ENCODE measurements at places on chromosomes 2 and 18.

- DNase-seq: no peak
These were observed 89.1 kb upstream of the NOSTRIN start for GRCh38 chr2:168713325-168713724.

GRCh38 chr2:239443666-239444567, 43.1 kb upstream of the HDAC4 start:
- DNase-seq: no peak

DNA sequence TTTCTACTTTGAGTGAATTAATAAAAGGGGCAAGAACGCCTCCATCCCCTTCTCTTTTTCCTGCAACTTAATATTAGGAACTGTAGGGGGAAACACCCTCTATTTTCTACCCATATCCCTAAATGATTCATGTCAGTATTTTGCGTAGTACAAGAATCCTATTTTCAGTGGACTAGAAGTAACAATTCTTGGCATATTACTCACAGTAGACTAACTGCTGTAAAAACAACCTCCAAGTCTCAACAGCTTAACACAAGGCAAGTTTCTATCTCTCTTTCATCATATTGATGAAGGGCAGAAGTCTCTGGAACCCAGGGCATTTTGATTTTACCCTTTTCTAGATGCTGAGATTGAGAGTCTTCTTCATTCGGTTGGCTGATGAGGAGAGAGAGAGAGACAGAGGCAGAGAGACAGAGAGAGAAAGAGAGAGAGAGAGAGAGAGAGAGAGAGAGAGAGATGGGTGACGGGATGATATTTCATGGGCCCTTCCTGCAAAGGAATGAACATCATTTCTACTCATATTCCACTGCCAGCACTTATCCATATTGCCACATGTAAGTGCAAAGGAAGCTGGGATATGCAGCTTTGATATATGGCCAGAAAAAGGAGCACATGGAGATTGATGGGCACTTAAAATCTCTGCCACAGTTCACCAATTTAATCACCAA, 481.6 kb downstream of the LPIN1 start:
- DNase-seq: no peak

DNA sequence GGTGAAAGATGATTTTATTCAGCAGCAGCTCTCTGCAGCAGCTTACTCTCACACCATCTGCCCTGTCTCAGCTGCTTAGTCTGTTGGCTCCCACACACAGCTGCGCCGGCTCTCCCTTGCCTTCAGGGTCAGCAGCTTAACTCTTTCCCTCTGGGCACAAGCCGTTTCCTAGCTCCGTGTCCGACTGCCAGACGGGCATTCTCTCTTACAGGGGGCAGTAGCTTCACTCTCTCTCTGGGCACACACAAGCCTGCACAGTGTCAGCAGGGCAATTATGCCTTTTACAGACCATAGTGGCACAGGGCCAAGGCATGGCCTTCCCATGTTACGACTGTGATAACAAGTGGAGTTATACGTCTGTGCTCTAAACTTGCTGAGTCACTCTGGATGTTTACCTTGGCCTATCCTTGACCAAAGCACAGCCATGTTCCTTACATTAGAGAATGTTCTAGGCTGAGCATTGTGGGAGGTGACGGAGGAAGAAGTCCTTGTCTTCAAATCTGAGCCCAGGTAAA, 31.7 kb downstream of the PCARE start:
- DNase-seq: no peak

GRCh38 chr18:78580835-78581339, 398.7 kb upstream of the SALL3 start:
- DNase-seq: no peak

DNA sequence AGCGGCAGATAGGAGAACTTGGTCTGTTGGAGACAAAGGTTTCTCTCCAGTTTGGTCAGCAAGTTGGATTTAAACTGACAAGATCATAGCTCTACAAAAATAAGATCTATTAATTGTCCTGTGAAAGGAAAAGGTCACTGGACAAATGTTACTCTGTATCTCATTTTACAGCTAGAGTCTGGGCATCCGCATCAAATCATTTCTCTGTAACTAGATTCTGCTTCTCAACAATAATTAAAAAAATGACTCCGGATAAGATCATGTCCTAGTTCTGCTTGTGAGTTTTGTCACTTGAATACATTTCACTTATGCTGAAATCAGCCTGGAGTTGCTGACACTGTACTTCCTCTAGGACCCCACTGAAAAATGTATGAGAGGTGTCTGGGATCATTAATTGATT, 310.8 kb downstream of the ALK start:
- DNase-seq: no peak

GRCh38 chr2:74854401-74854800, 20.5 kb downstream of the HK2 start:
- DNase-seq: no peak

DNA sequence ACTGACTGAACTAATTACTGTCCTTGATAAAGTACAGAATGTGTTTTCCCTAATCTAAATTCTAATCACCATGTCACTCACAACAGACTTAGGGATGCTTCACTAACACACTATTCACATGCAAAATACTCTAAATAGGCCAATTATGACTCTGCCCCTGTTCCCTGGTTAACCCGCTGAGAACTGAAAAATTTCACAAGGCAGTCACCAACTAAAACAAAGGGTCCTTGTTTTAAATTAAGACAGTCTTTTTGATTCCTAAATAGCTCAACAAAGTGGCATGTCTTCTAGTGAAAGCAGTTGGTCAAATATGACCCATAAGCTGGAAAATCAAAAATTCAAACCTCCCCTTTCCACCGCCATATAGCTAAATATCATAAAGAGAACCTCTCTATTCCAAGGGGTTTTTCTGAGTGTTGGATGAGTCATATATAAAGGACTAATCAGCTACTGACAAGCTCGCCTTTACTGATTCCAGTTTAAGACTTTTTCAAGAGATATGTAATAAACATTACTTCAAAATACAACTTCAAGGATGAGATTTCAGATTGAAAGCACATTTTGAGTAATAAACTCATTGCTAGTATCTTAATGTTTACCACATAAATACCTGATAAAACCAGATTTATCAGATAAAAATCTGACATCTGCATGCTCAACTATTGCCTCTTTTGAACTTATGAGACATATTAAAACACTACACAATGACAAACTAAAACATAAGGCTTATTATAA, 235.8 kb downstream of the TCF4 start:
- DNase-seq: no peak

DNA sequence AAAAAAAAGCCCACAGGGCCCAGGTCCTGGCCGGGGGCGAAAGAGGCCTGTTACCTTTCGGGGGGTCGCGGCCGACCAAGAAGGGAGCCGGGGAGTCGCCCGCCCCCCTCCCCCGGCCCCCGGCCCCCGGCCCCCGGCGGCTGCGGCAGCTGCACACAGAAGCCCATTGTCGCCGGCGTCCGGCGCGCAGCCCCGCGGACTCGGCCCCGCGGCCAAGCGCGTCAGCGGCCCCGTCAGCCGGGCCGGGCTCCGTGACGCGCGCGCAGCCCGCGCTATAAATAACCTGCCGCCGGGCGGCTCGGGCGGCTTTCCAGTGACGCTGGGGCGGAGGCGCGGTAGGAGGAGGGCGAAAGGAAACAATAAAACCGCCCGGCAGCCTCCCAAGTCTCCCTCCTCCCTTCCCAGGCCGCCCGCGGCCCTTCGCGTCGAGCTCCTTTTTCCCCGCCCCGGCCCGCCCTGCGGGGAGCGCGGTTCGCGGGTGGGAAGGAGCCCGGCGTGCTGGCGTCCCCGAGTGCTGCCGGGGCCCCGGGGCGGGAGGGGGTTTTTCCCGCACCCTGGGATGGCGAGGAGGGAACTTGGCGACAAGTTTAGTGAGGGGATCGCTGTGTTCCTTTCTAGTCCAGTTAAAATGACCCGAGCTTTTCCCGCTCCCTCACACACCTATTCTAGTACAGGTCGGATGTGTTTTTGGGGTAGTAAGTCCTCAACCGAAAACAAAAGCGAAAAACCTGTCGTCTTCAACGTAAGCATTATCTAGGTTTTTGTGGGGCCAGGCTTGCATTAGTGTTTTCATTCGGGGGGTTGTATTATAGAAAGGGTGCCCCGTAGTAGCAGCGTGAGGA, 10.0 kb upstream of the NR4A2 start:
- peak; percentile 78 for DNase-seq

- no peak for DNase-seq
These were observed 158.1 kb upstream of the ZNF521 start for GRCh38 chr18:25510096-25510495.

GRCh38 chr2:40325116-40325515, 126.8 kb downstream of the SLC8A1 start:
- DNase-seq: no peak

DNA sequence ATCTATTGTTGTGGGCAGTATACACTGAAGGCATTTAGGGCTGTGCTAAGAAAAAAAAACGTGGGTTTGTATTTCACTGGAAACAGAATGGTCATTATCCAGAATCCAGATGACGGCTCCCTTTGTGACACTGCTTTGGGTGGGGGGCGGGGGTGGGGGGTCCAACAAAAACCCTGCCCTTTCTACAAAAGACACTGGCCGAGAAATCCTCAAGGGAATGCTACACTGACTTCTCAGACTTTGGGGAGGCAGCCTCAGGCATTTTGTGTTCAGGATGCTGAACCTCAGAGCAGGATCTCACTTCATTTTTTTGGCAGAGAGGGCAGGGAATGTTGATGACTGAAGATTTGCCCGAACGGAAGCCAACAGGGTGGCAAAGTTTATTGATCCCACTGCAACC, 417.1 kb downstream of the HRH4 start:
- DNase-seq: no peak

- no peak for DNase-seq
These were observed 7.7 kb upstream of the CCNT2 start for GRCh38 chr2:134910763-134911399.

- DNase-seq: no peak
These were observed 233.4 kb upstream of the CNTNAP5 start for GRCh38 chr2:123791684-123792083.

- no peak for DNase-seq
These were observed 145.1 kb upstream of the ITGB6 start for GRCh38 chr2:160345071-160345764.

GRCh38 chr2:26890341-26891000, 42.5 kb downstream of the DPYSL5 start:
- no peak for DNase-seq

DNA sequence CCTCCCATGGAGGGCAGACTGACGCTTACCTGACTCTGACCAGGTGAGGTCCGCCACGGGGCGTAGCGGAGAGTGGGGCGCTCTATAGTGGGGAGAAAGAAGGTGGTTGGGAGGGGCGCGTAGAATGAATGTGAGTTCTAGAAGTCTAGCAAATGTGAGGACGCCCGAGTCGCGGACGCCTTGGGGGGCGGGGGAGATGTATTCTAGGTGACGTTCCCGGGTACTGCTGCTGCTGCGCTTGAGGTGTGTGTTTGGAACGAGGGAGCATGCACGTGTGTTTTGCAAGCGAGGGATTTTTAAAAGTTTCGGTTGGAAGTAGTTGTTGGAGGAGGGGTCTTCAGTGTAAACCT, 758 bp downstream of the RIF1 start:
- no peak for DNase-seq

- no peak for DNase-seq
These were observed 285.3 kb downstream of the SOX11 start for GRCh38 chr2:5977477-5977876.

- DNase-seq: no peak
These were observed 97.3 kb upstream of the CREB1 start for GRCh38 chr2:207432453-207432852.

DNA sequence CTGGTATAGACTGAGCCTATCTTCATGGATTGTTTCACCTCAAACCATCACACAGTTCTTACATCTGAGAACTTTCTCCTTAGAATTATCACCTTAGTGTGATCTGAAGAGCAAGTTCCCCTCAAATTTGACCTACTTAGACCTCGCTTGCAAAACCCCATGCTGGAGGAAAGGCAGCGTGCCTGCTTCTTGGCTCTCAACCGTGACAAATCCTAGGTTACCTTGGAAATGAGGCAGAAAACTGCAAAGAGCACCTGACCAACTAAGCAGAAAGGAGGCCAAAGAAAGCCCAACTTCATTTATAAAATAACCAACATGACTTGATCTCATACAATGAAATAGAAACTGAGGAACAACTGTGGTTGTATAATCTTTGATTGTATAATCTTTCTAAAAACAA, 146.4 kb downstream of the RAB3GAP1 start:
- DNase-seq: no peak

- no peak for DNase-seq
These were observed 34.4 kb upstream of the RTN4 start for GRCh38 chr2:55084641-55085040.

GRCh38 chr2:8663997-8664396, 17.9 kb upstream of the ID2 start:
- no peak for DNase-seq

- DNase-seq: no peak
These were observed 77.7 kb downstream of the APOB start for GRCh38 chr2:20966061-20966595.

DNA sequence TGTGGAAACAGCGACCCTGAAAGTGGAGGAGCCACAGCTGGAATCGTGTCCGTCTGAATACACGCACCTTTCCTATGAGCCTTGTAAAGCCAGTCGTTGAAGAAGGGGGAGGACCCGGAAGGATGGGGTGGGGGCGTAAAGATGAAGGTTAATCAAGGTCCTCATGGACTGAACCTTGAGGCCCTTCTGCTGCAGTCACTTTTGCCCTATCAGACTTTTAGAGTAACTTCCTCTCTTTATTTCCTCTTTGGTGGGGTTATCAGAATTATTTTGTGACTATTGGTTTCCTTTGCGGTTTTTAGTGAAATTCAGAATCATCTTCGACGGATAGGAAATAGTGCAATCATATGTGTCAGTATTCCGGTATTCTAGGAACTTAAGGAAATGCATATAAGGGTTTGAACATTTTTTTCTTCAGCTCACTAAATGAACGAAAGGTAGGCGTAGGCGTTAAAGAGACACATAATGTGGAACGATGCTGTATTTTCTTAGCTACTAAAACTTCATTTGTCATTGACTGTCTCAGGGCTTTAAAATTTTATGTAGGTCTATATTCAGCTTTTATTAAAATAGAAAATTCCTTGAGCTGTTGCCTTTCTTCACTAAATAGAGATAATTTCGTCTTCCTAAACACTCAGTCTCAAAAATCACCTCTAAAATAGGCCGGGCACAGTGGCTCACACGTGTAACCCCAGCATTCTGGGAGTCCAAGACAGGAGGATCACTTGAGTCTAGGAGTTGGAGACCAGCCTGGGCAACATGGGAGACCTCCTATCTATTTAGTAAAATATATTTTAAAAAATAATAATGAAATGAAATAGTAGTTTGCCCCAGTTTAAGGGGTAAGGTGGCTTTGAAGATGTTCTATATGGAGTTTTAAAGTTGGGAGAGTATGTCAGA, 1.4 kb upstream of the YES1 start:
- DNase-seq: peak; percentile 39
